ENCODE measurements at places on chromosomes 1 and 21.

- no peak for DNase-seq
Measured at GRCh38 chr1:21911205-21912001, 25.7 kb downstream of the HSPG2 start.

- no peak for DNase-seq
Measured at GRCh38 chr1:82783044-82783443, 982.3 kb downstream of the ADGRL2 start.

DNA sequence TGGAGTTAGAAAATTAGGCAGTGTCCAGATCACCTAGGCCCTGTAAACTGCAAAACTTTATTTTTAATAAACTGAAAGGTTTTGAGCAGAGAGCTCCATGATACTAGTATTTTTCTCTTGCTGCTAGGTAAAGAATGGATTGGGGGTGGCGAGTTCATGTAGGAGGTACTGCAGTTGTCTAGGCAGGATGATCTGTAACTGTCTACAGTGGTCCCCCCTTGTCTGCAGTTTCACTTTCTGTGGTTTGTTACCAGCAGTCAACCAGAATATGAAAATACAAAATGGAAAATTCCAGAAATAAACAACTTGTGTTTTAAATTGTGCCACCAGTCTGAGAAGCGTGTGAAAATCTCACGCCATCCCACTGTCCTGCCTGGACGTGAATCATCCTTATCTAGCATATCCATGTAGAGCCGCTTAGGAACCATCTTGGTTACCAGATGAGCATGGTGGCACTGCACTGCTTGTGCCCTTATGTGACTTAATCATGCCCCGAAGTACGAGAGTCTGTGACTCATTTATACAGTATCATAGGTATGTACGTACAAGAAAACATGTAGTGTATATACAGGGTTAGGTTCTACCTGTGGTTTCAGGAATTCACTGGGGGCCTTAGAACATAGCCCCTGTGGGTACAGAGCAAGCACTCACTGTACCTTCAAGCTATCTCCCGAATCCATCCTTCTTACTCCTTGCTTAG, 94.2 kb downstream of the AHCTF1 start:
- no peak for DNase-seq

GRCh38 chr1:9881838-9882249, 28.2 kb downstream of the CTNNBIP1 start:
- DNase-seq, result peak; percentile 73

DNA sequence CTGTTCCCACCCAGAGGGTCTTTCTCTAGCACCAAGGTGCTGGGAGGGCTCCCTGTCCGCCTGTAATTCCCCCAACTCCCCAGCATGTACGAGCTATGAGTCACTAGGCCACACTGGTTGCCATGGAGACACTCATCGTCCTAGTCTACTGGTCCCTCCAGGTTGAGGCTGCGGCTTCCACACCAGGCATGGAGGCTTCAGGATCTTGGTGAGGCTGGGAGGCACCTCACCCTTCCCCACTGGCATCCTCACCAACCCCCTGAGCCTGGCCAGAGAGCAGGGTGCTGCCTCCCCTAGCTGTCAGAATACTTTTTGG, 75.6 kb upstream of the KAZN start:
- no peak for DNase-seq

GRCh38 chr21:36113647-36114428, 21.0 kb upstream of the CBR3 start:
- no peak for DNase-seq

GRCh38 chr1:234564035-234565029, 45.6 kb downstream of the IRF2BP2 start:
- DNase-seq, result peak; percentile 49

- no peak for DNase-seq
Measured at GRCh38 chr1:51302270-51302669, 28.1 kb downstream of the TTC39A start.

GRCh38 chr1:246588159-246588721, 22.0 kb downstream of the CNST start:
- peak; percentile 76 for DNase-seq

DNA sequence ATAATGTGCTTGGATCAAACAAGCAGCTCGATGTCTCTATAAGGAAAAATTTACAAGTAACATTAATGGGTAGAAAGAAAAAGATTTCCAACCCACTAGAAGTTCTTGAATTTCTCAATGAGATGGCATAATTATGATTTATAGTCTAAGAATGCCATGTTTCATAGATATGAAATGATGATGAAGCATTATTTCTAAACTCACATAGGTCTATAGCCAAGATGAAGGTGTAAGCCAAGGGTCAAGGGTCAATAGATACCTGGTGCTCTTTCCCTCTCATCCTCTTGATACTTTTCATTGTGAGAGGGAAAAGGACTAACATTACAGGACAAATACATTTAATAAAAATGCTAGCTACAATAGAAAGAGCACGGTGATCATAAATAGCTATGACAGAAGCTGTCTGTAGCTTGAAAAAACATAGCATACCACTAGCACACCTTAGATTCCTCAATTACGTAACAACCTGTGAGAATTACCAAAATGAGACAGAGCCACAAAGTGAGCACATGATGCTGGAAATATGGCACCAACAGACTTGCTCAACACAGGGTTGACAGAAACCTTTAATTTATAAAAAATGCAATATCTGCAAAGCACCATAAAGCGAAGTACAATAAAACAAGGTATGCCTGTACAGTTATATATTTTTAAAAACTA, 26.3 kb upstream of the F13B start:
- no peak for DNase-seq

GRCh38 chr1:116911188-116911553, 1.5 kb downstream of the PTGFRN start:
- no peak for DNase-seq

DNA sequence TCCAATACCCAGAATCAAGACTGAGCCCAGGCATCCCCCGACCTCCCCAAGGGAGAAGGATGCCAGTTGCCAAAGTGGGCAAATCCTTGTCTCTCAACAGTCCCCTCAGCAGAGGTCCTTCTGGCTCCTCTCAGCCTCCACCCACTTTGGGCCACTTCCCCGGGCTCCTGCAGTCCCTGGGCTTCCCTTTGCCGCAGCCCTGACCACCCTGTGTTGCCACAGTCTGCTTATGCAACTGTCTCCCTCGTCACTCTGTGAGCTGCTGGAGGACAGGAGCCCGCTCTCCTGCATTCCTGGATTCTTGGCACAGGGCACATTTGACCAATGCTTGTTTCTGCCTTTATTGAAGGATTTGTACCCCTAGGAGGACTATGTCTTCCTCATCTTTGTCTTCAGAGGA, 2.9 kb upstream of the LRP8 start:
- DNase-seq, result no peak

GRCh38 chr1:31592132-31592531, 15.8 kb downstream of the TINAGL1 start:
- DNase-seq, result no peak

- no peak for DNase-seq
Measured at GRCh38 chr1:43422995-43423671, 30.6 kb downstream of the HYI start.

- no peak for DNase-seq
Measured at GRCh38 chr1:114627107-114627506, 42.7 kb downstream of the DENND2C start.

GRCh38 chr1:23174426-23175110, 5.9 kb upstream of the LUZP1 start:
- no peak for DNase-seq

DNA sequence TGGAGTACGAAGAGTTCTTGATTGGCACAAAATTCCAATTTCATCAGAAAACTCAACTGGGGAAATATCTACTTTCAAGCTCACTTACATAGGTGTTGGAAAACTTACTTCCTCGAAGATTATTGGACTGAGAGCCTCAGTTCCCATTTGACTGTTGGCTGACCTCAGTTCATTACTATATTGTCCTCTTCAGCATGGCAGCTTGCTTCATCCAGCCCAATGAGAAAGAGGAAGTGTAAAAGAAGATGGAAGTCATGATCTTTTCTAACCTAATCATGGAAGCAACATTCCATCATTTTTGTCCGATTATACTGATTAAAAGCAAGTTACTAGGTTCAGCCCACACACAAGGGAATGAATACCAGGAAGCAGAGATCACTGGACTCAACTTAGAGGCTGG, 49.4 kb downstream of the HSD3B1 start:
- DNase-seq, result no peak

DNA sequence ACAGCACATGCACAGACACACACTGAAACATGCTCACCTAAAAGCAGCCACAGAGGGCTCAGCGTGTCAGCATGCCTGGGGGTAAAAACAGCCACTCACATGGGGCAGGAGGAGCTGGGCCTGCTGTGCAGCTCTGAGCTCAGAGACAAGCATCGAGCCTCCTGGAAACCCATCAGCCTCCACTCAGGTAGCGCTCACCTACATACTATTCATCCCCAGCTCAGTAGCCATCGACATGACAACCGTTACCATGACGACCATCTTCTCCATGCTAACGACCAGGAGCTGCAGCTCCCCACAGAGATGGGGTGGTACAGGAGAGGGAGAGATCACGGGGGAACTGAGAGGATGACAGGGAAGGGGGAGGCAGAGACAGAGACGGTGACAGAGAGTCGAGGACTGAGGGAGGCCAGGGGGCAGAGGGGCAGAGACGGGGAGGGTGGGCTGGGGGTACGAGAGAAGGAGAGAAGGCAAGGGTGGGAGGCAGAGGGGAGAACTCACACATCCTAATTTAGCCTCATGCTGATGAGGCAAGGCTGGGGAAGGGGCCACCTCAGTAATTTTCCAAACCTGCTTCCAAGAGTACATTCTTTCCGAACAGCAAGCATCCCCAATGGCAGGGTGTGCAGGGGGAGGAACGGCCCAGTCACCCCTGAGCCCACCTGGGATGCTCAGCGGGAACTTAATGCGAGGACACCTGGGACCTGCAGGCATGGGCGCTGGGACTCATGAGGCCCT, 28.4 kb downstream of the SDC3 start:
- DNase-seq, result no peak

DNA sequence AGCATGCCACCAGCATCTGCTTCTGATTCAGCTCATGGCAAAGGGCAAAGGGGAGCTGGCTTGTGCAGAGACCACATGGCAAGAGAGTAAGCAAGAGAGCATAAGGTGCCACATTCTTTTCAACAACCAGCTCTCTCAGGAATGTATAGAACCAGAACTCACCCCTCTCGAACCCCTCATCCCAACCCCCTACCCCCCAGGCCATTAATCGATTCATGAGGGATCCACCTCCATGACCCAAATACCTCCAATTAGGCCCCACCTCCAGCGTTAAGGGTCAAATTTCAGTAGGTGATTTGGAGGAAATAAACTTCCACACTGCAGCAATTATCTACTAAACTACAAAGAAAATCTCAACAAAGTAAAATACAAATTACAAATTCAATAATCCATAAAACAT, 32.2 kb upstream of the LRRC7 start:
- no peak for DNase-seq

DNA sequence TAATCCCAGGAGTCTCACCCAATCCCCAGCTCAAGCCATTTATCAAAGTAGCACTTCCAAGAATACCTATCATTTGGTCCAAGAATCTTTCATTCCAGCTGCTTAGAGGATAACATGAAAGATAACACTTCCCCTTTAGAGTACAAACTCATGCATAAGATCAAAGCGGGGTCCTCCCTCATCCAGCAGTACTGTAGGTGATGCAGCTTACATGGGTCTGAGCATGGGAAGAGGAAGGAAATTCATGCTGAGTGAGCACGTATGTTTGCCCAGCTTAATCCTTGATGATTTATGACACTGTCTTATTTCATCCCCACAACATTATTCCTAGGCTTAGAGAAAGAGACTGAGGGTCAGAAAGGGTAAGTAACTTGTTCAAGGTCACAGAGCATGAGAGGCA, 167.1 kb upstream of the GJB5 start:
- no peak for DNase-seq

GRCh38 chr21:42594616-42595282, 58.7 kb upstream of the PDE9A start:
- no peak for DNase-seq

GRCh38 chr1:153563483-153563901, 2.2 kb downstream of the S100A2 start:
- DNase-seq, result no peak

GRCh38 chr1:207919523-207920170, 8.7 kb upstream of the CD34 start:
- no peak for DNase-seq

DNA sequence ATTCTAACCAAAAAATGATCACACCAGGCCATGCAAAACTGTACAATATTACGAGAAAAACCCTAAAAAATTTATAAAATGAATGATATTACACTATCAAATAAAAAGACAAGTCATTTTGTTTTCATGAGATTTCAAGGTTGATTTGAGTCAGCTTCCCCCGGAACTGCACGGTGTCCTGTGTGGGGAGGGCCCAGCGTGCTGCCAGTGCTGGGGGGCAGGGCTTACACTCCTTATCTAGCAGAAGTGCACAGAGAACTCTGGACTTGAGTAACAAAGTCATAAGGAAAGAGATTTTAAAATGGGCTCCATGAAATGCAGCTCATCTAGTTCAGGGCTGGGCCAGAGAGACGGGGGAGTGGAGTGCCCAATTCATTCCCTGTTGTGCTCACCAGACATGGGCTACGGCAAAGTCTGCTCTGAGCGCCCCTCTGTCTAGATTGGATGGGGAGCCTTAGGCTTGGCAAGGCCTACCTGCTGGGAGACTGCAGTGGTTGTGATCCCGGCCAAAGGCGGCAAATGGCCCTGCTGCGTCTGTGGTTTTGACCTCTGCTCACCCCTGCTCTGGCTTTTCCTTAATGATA, 50.1 kb downstream of the COQ8A start:
- no peak for DNase-seq

DNA sequence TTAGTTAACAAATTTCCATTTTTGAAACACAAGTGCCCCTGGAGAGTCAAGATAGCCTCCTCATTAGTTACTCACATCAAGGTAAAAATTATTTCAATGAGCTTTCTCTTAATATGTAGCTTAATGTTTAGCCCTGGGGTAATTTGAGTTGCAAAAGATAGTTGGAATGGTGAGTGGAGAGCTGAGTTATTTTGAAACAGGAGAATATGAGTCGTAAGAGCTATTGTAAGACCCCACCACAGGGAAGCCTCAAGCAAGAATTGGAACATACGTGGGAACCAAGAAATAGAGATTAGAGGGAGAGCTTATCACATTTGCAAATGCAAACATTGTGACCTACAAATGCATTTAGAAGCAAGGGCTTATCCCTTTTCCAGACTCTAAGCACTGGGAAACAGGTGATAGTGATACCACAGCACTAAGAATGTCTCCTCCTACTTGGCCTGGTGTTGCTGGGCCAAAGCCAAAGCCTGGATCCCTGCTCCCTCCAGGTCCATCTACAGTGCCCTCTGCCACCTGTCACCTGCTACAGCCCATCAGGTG, 635.1 kb downstream of the PTPRC start:
- peak; percentile 40 for DNase-seq

DNA sequence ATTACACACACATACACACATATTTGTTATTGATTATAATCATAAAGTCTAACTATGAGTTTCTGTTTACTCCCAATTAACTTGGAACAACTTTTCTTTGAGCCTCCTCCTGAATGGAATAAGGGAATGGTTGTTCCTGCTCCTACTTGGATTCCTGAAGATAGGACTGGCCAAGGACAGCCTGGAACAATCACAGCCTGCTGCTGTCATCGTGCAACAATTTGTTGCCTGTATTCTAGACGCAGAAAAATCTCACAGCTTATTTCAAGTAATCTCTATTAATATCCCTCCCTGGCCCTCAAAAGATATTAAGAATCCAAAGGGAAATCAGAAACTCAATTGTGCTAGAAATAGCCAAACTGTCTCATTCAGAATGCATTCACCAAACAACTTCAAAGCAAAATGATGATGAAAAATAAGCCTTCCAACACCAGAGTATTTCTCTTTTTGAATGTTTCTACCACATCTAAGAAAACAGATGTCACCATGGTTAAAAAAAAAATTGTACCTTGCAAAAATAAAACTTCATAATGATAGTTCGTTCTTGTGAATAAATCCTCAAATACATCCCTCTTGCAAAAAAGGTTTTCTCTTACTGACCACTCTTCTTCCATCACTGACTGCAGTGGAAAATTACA, 30.9 kb downstream of the RCAN1 start:
- DNase-seq, result no peak
